Mesothelial cell of epicardium (in vitro differentiated cells): ENCODE measurements at places on chromosomes 7 and 10. TPM values are rescaled to one million over a fixed set of nuclear protein-coding genes. Genes with fewer than 3 reads are reported as not detected.

GRCh38 chr7:40990841-40991240 is 712.0 kb downstream of the INHBA start:
- H3K4me3 ChIP-seq = no peak overlapping the region
- H3K27me3 ChIP-seq = no peaks in the 10 kb centered on the region
- H3K27ac ChIP-seq = no peak overlapping the region
- peaks cover 9% of the 10 kb centered on the region for H3K4me1 ChIP-seq
- no peaks in the 10 kb centered on the region for H3K36me3 ChIP-seq

GRCh38 chr10:71516890-71517289 is 120.2 kb downstream of the CDH23 start:
- H3K4me1 ChIP-seq = peaks cover 37% of the 10 kb centered on the region
- H3K27me3 ChIP-seq = no peaks in the 10 kb centered on the region
- H3K36me3 ChIP-seq = no peaks in the 10 kb centered on the region
- H3K4me3 ChIP-seq = no peak overlapping the region
- no peak overlapping the region for H3K27ac ChIP-seq
- DNase-seq = no peak

GRCh38 chr10:133276435-133277201 is at the start of gene ADAM8:
Gene ADAM8, minus strand, starts transcription at chr10:133276868. Its CDS starts 51 bp downstream, at chr10:133276817.
- H3K27me3 ChIP-seq = peaks cover 11% of the 10 kb centered on the region
- no peak for DNase-seq
- no peaks in the 10 kb centered on the region for H3K36me3 ChIP-seq
- peaks cover 22% of the 10 kb centered on the region for H3K4me1 ChIP-seq
- peak within 1 kb of the TSS; percentile 45 for H3K4me3 ChIP-seq

DNA sequence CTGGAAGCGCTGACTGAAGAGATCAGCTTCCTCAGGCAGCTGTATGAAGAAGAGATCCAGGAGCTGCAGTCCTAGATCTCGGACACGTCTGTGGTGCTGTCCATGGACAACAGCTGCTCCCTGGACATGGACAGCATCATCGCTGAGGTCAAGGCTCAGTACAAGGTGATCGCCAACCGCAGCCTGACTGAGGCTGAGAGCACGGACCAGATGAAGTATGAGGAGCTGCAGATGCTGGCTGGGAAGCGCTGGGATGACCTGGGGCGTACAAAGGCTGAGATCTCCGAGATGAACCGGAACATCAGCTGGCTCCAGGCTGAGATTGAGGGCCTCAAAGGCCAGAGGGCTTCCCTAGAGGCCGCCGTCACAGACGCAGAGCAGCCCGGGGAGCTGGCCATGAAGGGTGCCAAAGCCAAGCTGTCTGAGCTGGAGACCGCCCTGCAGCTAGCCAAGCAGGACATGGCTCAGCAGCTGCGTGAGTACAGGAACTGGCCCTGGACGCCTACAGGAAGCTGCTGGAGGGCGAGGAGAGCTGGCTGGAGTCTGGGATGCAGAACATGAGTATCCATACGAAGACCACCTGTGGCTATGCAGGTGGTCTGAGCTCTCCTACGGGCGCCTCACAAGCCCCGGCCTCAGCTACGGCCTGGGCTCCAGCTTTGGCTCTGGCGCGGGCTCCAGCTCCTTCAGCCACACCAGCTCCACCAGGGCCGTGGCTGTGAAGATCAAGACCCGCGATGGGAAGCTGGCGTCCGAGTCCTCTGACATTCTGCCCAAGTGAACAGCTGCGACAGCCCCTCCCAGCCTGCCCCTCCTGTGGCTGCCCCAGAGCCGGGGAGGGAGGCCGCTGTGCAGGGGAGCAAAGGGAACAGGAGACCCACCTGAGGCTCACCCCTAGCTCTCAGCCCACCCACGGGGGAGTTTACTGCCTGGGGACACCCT is 24.9 kb upstream of the AMPH start:
- H3K27ac ChIP-seq = no peak overlapping the region
- no peak for DNase-seq

DNA sequence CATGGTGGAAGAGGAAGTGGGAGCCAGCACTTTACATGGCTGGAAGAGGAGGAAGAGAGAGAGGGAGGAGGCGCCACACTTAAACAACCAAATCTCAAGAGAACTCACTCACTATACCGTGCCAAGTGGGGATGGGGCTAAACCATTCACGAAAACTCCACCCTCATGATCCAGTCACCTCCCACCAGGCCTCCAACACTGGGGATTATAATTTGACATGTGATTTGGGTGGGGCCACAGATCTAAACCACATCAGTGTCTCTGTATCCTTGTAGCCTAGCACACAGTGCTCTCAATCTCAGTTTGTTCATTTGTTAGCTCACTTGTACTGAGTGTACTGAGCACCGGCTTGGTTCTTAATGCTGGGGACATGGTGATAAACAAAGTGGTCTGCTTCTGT is 228.3 kb downstream of the BUB3 start:
- DNase-seq = no peak
- H3K27ac ChIP-seq = no peak overlapping the region
- peaks cover 4% of the 10 kb centered on the region for H3K4me1 ChIP-seq
- peaks cover 55% of the 10 kb centered on the region for H3K27me3 ChIP-seq
- no peak overlapping the region for H3K4me3 ChIP-seq

DNA sequence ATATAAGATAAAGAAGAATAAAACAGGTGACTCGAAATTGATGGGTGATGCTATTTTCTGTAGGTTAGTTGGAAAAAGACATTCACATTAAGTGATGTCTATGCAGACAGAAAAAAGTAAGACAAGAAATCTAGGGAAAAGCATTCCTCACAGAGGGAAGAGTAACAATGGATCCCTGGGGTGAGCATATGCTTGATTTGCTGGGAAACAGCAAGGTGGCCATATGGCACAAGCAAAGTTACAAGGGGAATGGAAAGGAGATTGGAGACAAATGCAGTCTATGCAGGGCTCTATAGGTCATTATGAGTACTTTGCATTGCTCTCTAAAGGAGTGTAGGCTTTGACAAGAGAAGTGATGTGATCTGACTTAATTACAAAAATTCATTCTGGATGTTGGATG is 90.9 kb upstream of the ZNF804B start:
- no peak for DNase-seq
- H3K36me3 ChIP-seq = no peaks in the 10 kb centered on the region
- no peaks in the 10 kb centered on the region for H3K27me3 ChIP-seq
- H3K4me1 ChIP-seq = no peaks in the 10 kb centered on the region
- H3K27ac ChIP-seq = no peak overlapping the region

- no peak for DNase-seq
- peaks cover 26% of the 10 kb centered on the region for H3K36me3 ChIP-seq
- no peaks in the 10 kb centered on the region for H3K27me3 ChIP-seq
- H3K4me3 ChIP-seq = no peak overlapping the region
Observed at GRCh38 chr7:55469721-55470120, 102.6 kb downstream of the VOPP1 start.

DNA sequence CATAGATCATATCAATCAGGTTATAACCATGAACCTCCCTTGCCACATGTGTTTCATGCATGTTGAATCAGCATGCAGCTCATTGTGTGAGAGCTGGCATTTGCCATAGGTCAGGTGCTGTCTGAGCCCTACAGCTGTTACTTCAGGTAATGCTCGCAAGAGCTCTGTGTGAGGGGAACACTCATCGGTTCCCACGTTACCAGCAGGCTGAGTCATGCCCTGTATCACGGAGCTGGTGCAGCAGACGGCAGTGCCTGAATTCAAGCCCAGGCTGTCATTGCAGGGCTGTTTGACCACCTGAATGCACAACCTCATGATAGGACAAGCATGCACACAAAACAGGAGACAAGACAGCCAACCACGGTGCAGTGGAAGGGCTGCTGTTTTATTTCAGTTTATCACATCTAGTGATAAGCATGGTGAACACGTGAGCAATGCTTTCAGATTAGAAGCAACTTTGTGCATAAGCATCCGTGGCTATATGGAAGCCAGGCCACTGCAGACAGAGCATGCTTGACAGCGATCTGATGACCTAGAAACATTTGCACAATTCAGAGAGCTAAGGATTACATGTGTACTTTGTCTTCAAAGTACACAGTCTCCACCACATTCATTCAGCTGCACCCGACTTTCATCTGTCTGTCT is 56.4 kb upstream of the PFKP start:
- H3K4me3 ChIP-seq = no peak overlapping the region
- peaks cover 3% of the 10 kb centered on the region for H3K4me1 ChIP-seq
- peaks cover 24% of the 10 kb centered on the region for H3K27me3 ChIP-seq
- H3K27ac ChIP-seq = no peak overlapping the region
- H3K36me3 ChIP-seq = no peaks in the 10 kb centered on the region
- DNase-seq = no peak

DNA sequence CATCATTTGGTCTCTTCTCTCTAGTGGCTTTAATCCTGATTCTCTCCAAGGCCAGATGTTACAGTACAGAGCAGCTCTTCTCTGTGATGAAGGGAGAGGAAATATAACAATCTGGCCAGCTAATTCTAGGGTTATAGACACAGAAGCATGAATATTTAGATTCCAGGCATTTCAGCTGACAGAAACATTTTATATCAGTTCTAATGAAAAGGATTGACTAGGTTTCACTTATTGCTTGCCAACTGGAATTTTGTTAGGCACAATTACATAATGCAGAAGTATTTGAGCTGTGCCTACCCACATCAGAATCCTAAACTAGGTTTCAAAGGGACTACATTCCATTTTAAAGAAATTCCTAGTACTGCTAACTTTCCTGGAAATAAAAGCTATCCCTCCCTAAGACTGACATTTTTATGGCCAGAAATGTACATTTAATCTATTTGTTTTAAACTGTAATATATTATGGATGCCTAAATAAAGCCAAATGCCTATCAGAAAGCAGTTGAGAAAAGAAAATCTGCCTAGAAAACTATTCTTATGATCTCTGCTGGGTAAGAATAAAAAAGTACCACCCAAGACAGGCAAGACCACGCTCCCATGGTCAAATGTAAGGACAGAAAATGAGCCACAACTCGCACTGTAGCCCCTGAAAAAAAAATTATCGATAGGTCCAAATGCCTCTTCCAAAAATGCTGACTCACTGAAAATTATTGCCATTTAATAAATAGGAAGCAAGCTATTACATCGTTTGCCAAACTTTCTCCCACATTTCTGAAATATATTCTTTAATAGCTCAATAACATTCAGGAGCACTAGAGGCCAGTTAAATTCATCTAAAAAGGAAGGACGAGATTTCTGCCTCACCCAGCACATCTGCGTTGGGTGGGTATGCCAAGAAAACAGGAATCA is 498.1 kb downstream of the KCNMA1 start:
- no peaks in the 10 kb centered on the region for H3K27me3 ChIP-seq
- no peak for DNase-seq
- H3K27ac ChIP-seq = peak overlapping the region; percentile 28
- no peaks in the 10 kb centered on the region for H3K36me3 ChIP-seq
- peaks cover 37% of the 10 kb centered on the region for H3K4me1 ChIP-seq

GRCh38 chr7:50226669-50227068 is 77.8 kb upstream of the IKZF1 start:
- no peak overlapping the region for H3K27ac ChIP-seq
- DNase-seq = no peak
- H3K4me3 ChIP-seq = no peak overlapping the region
- H3K36me3 ChIP-seq = no peaks in the 10 kb centered on the region
- H3K4me1 ChIP-seq = peaks cover 7% of the 10 kb centered on the region

DNA sequence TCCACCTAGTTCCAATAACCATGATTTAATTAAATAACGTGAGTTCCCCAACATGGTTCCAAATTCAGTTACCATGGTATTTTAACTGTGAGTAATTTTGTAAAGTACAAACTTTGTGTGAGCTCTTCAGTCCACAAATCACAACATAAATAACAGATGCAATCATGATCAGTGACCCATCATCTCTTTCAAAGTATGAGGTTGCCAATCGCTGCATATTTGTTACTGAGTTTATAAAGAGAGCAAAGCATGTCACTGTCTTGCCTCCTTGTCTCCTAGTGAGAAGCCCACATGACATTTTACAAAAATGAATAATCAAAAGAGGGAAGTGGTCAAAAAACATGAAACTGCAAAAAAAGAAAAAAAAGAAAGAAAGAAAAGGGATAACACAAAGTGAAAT is 69.1 kb upstream of the PDSS1 start:
- H3K27ac ChIP-seq = no peak overlapping the region
- DNase-seq = no peak
- H3K4me1 ChIP-seq = no peaks in the 10 kb centered on the region

- peaks cover 2% of the 10 kb centered on the region for H3K4me1 ChIP-seq
- peaks cover 27% of the 10 kb centered on the region for H3K27me3 ChIP-seq
- H3K36me3 ChIP-seq = no peaks in the 10 kb centered on the region
- H3K27ac ChIP-seq = no peak overlapping the region
- no peak for DNase-seq
Observed at GRCh38 chr10:50788951-50789945, 49.5 kb downstream of the ASAH2B start.

DNA sequence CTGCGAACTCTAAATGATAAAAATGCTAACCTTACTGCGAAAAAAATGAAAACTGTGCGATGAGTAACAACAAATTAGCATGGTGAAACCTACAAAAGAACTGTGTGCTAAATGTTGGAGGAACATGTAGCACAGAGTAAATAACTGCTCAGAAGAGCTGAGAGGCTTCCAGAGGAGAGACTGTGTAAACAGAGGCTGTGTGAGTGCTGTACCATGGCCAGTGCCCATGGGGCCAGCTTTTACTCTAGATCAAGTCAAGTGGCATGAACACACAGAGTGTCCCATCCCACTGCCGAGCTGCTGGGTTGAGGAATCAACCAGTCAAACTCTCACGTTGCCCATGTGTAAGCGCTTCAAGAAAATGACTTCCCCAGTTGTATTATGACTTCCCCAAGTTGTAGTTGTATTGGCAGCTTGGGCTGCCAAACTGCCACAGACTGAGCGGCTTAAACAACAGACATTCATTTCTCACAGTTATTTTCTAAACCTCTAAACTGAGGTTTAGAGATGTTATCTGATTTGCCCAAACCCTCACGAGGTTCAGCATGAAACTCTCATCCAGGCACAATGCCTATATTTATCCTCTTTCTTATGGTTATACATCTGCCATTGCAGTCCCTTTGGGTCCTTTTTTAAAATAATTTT is 270.7 kb downstream of the ABCA13 start:
- no peak overlapping the region for H3K27ac ChIP-seq
- H3K4me1 ChIP-seq = peaks cover 4% of the 10 kb centered on the region
- H3K36me3 ChIP-seq = no peaks in the 10 kb centered on the region
- H3K27me3 ChIP-seq = peaks cover 4% of the 10 kb centered on the region
- H3K4me3 ChIP-seq = no peak overlapping the region
- DNase-seq = no peak

DNA sequence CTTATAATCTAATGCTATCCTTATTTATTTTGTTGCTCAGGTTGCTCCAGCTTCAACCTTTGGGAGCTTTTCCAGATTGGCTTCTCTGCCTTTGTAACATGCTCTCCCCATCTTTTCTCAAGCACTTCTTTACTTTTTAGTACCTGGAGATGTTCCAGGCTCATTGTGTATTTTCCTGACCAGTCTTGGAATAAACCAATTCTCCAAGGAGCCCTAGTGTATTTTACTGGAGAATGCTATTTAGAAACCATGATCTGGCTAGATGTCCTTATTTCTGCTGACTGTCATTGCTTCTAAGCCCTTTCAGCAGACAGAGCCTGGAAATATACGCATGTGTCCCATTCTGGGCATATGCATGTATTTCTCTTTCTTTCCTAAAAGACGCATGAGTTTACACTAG is 95.7 kb downstream of the EMX2 start:
- no peaks in the 10 kb centered on the region for H3K36me3 ChIP-seq
- no peak overlapping the region for H3K4me3 ChIP-seq
- no peaks in the 10 kb centered on the region for H3K4me1 ChIP-seq
- no peak overlapping the region for H3K27ac ChIP-seq
- H3K27me3 ChIP-seq = peaks cover 70% of the 10 kb centered on the region

The FFAR4 gene
- total RNA-seq = not detected in 3 replicates

The TMEM176B gene
- total RNA-seq = 1.9 to 2.8 TPM (median 2.3 TPM) in 3 replicates

The LRRD1 gene
- 0.42 to 0.51 TPM (median 0.50 TPM) in 3 replicates for total RNA-seq

The IFIT1B gene
- not detected in 3 replicates for total RNA-seq

The PNLIPRP2 gene
- not detected in 3 replicates for total RNA-seq

The RELN gene
- total RNA-seq = 7.3 to 9.7 TPM (median 8.6 TPM) in 3 replicates

The CCL26 gene
- not detected in 3 replicates for total RNA-seq

The GSTO2 gene
- total RNA-seq = 11.7 to 13.5 TPM (median 12.7 TPM) in 3 replicates

The HTR5A gene
- total RNA-seq = not detected in 3 replicates
